ENCODE measurements at places on chromosomes 13 and 19. TPM values are rescaled to one million over a fixed set of nuclear protein-coding genes. Genes with fewer than 3 reads are reported as not detected.

- DNase-seq = no peak
Observed at GRCh38 chr19:4396949-4397783, 3.2 kb downstream of the SH3GL1 start.

GRCh38 chr19:13069415-13070359, 33.0 kb downstream of the LYL1 start:
- no peak for DNase-seq

- DNase-seq = no peak
Observed at GRCh38 chr13:30410705-30411125, 11.6 kb upstream of the UBE2L5 start.

DNA sequence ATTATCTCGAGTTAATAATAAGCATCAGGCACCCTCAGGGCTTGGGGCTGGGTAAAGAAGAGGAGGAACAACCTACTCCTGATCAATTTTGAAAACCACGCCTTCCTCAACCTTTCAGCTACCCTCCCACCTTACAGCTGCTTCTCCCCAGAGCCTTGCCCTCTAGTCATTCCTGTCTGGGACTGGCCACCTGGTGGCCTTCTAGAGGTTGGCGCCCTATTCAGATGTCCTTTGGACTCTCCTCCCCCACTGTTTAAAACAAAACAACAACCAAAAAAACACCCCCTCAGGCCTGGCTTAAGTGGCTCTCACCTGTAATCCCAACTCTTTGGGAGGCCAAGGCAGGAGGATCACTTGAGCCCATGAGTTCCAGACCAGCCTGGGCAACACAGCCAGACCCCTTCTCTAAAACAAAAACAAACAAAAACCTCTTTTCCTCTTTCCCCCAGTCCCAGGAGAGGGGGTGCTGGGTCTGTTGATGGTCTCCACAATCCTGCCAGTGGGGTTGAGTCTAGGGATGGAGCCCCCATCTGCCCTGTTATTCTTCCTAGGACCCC, 62.3 kb downstream of the CCDC70 start:
- DNase-seq = no peak

DNA sequence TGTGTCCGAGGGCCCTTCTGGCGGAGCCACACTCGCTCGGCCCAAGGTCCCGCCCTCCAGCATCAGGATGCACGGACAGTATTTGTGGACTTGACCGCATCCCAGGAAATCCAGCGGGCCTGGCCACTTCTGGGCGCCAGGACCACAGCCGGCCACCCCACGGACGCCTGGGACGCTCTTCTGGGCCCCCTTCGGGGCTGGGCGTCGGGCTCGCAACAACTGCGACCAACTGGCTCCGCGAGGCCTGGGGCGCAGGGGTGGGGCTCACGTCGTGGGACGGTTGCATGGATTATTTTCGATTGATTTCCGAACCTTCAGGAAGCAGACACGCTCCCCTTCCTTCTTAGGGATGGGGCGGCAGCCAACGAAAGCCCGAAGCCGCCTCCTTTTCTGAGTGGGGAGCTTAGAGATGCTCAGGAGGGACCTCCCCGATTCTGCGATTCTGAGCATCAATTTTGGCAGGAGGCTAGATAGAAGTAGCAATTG, 521 bp upstream of the NUP58 start:
- DNase-seq = no peak

- DNase-seq = no peak
Observed at GRCh38 chr13:107753748-107754147, 461.6 kb downstream of the LIG4 start.

GRCh38 chr19:55322204-55322885, 2.8 kb downstream of the TMEM150B start:
- DNase-seq = no peak

DNA sequence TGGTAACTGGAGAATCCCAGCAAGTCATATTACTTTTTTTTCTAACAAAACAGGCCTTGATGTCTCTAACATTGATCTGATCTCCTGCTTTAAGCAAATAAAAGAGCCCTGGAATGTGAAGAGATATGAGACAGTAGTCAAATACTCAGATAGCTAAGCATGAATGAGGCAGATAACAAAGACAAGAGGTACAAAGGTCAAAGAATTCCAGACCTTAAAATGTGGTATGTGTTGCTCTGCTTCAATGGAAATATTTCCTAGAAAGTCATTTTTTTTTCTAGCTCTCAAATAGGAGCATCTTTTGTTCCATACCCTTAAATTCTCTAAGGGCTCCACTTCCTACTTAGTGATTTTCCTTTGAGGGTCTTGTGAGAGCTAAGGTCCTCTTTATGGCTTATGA, 54.6 kb downstream of the ZNF254 start:
- DNase-seq = no peak

DNA sequence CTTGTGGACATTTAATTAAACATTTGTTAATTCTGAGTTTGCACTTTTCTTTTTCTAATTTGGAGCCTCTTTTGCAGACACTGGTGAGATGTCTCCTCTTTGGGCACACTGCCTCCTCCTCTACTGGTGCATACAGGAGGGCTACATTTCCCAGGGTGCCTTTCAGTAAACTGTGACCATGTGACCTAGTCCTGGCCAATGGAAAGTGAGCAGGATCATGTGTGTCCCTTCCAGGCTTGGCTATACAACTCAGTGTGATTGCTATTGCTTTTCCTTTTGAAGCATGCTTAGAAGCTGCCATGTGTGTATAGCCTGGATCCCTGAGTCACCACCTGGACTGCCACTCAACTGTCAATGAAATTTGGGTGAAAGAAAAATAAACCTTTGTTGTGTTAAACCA, 4.5 kb downstream of the IZUMO2 start:
- DNase-seq = no peak

DNA sequence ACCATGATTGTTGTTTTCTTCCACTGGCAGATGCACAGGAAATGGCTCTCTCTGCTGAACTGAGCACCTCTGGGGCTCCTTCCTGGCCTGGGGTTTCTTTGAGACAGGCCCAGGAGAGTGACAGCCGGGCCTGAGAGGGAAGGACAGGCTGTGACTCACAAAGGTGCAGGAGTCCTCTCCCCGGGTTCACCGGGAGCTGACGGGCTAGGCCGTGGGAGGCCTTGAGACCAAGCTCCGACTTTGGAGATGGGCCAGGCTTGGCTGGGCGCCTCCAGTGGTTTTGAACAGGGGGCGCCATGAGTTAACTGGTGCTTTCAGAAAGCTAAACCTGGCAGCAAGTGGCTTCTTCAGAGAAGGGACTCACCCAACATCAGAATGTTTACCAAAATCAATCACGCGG, 143.4 kb downstream of the URI1 start:
- no peak for DNase-seq

- DNase-seq = no peak
Observed at GRCh38 chr19:48169578-48169938, 586 bp downstream of the LIG1 start.

- DNase-seq = no peak
Observed at GRCh38 chr19:55554741-55555152, 9.4 kb upstream of the SBK3 start.

- DNase-seq = peak; percentile 65
Observed at GRCh38 chr19:1825909-1826556, 14.0 kb upstream of the ATP8B3 start.

Gene CPB2
- polyA plus RNA-seq = 0.15 TPM

Gene PRR19
- 1.6 TPM for polyA plus RNA-seq

Gene RCBTB2
- polyA plus RNA-seq = 58.6 TPM

Gene ZSCAN18
- 78.2 TPM for polyA plus RNA-seq

Gene TMEM59L
- polyA plus RNA-seq = 2.6 TPM

Gene SULT2A1
- polyA plus RNA-seq = 0.10 TPM

Gene NDFIP2
- 55.8 TPM for polyA plus RNA-seq

Measured in right renal cortex interstitium (tissue), 3 donors.